Right ventricle myocardium inferior (tissue), 1 donor: ENCODE measurements at places on chromosomes 16 and 17. TPM values are rescaled to one million over a fixed set of nuclear protein-coding genes. Genes with fewer than 3 reads are reported as not detected.
A peak's percentile ranks its signal among the peaks of the same experiment; 100 is the strongest.

- DNase-seq: peak; percentile 90
Observed at GRCh38 chr16:27721531-27722181, 171.7 kb downstream of the KATNIP start.

GRCh38 chr17:40364906-40365305, 369 bp upstream of the GJD3 start:
- no peak for DNase-seq

- no peak for DNase-seq
Observed at GRCh38 chr16:30786936-30787612, at the start of gene ZNF629. Gene ZNF629, minus strand, starts transcription at chr16:30787205. Its CDS starts 2,723 bp downstream, at chr16:30784482.

DNA sequence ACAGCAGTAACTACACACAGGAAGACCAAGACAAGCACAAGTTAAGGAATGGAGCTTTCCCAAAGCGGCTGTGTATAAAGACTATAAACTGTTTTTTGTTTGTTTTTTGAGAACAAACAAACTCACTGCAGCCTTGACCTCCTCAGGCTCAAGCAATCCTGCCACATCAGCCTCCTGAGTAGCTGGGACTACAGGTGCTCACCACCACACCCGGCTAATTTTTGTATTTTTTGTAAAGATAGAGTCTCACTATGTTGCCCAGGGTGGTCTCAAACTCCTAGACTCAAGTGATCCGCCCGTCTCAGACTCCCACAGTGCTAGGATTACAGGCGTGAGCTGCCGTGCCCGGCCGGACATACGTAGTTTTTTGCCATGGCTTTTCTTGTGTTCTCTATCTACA, 4.1 kb upstream of the PDE6G start:
- no peak for DNase-seq

DNA sequence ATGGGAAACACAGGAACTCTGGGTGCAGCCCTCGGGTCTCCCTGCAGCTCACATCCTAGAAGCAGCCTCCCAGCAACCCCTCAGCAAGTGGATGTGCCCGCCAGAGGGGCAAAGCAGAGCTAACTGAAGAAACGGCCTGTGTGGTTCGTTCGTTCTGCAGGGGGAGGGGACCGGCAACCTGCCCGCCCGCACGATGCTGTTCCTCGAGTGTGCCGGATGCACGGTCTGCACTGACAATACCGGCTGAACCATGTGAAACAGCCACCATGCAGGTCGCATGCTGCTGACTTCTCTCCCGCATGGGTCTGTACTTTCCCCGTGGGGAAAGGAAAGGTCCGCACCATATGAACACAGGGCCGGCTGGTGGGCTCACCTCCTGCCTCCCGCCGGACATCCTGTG, 25.3 kb upstream of the C16orf95 start:
- no peak for DNase-seq

- peak; percentile 83 for DNase-seq
Observed at GRCh38 chr16:84286578-84287240, 8.0 kb upstream of the WFDC1 start.

DNA sequence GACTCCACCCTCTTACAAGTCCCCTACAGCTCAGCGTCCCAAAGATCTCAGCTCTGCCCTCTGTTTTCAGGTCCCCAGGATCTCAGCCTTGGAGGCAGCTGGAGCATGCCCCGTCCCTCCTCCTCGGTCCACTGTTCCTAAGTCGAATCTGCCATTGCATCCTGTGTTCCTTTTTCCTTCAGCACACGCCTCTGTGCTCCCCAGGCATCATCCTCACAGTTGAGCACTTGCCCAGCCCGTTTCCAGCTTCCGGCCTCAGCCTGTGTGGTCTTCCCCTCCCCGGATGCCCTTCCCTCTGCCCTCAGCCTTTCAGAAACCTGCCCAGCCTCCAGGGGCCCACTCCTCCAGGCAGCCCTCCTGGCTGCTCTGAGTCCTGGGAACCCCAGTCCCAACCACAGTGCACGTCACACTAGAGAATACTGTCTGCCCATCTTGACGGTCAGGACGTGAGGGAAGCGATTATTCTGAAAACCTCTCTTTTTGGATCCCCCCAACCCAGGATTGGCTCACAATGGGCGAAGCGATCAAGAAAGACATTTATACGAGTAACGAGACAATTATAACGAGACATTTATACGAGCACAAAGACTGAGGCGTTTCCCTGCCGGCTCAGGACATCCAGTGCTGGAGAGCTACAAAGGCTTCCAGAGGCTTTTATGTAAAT, 41.4 kb downstream of the RPH3AL start:
- peak; percentile 20 for DNase-seq

Gene PRSS53
- total RNA-seq: 0.62 TPM

DNA sequence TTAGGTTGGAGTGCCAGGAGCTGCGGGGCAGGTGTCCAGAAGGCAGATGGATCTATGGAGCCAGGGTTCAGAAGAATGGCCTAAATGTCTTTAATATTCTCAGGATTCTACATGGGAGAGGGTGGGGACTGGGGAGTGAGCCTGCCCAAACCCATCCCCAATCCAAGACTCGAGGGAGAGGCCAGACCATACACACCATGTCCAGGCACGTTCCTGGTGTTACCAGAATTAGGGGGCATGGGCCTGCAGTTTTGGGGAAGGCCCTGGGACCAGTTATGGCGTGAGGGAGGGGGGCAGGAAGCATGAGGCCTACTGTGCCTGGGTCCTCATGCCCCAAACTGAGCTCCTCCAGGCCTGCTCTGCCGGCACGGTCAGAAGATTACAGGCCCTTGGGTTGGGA, 1.9 kb downstream of the TAX1BP3 start:
- DNase-seq: no peak

DNA sequence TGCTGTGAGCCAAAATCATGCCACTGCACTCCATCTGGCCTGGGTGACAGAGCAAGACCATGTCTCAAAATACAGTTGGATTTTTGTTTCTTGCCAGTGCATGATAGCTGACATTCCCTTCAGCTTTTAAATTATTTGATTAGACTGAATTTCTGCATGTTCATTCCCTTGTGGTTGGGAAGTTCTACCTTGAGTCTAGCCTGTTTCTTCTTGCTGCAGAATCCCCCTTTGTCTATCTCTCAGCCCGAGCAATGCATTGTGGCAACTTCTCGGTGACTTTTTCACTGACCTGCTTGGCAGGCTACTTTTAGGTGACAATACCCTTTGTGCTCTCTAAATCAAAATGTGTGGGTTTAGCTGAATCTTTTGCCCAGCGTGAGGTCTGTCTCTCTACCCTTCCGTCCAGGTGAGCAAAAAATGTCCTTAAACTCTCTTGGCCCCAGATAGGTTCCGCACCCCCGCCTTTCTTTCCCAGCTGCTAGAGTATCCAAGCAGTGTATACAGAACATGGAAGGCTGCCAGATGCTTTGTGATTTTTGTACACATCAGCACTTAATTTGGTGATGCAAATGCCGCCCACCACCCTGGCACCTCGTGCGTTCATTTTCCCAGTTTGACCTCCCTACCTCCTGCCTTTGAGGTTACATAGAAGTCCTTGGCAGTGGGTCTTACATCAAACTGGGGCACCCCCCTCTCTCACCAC, 130.2 kb downstream of the ABCC6 start:
- DNase-seq: no peak

Gene ELMO3
- 0.89 TPM for total RNA-seq

- no peak for DNase-seq
Observed at GRCh38 chr17:14871921-14872320, 393.2 kb downstream of the PMP22 start.

DNA sequence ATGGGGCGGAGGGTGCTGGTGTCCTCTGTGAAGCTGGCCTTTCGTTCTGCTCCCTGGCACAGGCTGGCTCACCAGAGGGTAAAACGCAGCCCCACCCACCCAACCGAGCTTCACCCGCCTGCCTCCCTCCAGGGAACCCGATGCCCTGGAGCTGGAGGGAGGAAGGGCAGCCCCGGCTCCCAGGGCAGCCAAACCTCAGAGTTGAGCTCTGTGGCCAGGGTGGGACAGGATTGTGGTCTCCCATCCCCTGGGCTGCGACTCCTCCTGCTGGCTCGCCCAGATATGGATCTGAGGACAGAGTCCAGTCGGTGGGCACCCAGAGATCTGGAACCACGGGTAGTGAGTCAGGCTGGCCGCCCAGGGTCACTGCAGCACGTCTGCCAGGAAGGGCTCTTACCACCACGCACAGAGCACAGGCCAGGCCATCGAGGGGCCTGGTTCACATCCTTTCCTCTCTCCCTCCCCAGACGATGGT, 42.6 kb upstream of the CHMP6 start:
- peak; percentile 37 for DNase-seq

Gene OR1E2
- not detected for total RNA-seq

DNA sequence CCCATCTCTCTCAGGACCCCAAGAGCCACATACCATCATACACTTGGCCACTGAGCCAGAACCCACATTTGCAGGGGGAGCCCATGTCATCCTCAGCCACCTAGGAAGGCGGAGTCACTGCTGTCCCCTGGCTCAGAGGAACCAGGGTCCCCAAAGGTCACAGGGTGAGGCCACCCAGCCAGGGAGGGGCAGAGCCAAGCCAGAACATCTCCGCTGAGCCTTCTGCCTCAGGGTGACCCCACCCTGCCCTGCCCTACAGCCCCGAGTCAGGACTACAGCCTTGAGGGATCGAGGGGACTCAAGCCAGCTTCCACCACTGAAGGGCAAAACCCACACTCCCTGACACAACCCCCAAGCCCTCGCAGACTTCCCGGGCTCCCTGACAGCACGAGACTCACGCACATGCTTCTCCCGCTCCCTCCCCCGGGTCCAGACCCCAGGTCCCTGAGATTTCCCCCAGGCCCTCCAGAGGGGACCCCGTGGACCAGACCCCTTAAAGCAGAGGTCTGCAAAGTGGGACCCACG, 17.4 kb downstream of the PIEZO1 start:
- no peak for DNase-seq

- DNase-seq: peak; percentile 84
Observed at GRCh38 chr17:42673885-42674754, 2.7 kb downstream of the PLEKHH3 start.

DNA sequence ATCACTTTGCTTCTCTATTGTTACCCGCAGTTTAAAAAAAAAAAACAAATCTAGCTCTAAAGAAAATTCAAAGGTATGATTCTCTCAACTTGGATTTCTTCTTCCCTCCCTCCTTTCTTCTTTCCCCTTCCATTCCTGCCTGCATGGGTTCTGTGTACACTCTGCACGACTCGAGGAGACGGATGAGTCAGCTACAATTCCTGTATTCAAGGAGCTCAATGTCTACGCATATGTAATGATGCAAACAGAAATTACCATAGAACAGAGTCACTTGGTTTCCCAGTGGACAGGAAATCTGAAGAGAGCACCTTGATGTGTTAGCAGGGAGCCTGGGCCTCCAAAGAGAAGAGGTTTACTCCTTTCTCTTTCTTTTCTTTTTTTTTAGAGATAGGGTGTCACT, 92.3 kb downstream of the VPS53 start:
- DNase-seq: no peak

- DNase-seq: no peak
Observed at GRCh38 chr16:88063211-88063773, 112.1 kb downstream of the BANP start.

GRCh38 chr17:76534831-76535732, 2.4 kb downstream of the CYGB start:
- DNase-seq: peak; percentile 57

Gene NEUROD2
- not detected for total RNA-seq

GRCh38 chr17:57551321-57552079, 193.6 kb downstream of the CCDC182 start:
- peak; percentile 47 for DNase-seq

- DNase-seq: no peak
Observed at GRCh38 chr17:61159221-61159814, 240.3 kb upstream of the TBX2 start.

Gene MYOCD
- total RNA-seq: 37.6 TPM

DNA sequence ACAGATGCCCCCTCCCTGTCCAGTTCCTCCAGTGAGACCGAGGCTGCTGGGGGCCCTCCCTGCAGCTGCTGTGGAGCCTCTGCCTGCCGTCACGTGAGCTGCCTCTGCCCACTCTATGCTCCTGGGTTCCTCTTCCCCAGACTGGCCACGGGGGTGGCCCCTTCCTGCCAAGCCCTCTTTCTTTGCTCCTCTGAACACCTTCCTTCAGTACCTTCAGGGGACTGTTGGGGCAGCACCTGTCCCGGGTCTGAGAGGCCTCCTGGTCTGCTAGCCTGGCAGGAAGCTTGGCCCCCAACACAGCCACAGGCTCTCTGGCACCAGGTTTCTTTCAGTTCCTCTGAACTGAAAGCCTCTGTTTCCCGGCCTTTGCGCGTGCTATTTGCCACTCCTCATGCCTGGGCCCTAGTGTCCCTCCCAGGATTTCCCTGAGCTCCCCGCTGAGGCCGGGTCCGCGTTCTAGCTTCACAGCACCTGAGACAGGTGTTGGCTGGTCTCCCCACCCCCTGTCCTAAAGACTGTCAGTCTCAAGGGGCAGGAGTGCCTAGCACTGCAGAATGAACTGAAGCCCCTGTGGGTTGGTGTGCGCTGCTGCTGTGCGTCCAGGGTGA, 6.6 kb upstream of the ATP6V0C start:
- no peak for DNase-seq

GRCh38 chr16:79687249-79688130, 87.0 kb upstream of the MAF start:
- DNase-seq: no peak

Gene KRTAP4-9
- total RNA-seq: not detected

Gene ITGB3
- total RNA-seq: 3.8 TPM

GRCh38 chr16:82027629-82028064, 7.4 kb upstream of the HSD17B2 start:
- DNase-seq: no peak

DNA sequence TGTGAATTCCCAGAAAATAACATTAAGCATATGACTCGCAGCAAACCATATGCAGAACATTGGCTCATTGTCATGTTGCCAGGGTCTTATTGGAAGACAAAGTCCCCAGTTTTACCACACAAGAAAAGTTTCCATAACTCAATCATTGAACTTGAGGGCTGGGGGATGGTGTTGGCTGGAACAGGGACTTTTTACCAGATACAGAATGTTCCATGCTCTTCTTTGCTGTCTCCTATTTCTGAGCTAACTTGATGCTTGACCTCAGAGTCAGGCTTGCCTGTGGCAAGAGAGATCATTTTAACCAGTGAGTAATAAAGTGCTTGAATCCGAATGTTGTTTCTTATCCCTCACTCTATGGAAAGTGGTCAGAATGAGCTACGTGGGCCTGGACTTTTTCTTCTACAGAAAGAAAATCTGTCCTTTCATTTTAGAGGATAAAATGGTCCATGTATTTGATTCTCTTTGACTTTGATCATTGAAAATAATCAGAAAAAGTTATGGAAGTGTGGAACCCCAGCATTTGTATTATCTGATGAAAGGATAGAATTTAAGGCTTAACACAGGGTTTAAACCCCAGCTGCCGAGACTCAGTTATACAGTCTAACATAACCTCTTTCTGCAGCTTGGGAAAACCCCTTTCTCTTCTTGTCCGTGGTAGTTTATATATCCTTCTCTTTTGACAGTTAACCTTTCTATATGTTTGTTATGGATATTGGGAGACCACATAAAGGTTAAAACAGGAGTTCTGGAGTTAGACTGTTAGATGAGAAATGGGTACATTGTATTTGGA, 67.0 kb downstream of the TUBD1 start:
- no peak for DNase-seq

GRCh38 chr17:19461116-19461515, 50.1 kb downstream of the RNF112 start:
- no peak for DNase-seq

Gene KRTAP9-2
- total RNA-seq: not detected
